Omental fat pad (tissue), 4 donors: ENCODE measurements at places on chromosomes 1 and 21.

- no peak for DNase-seq
Observed at GRCh38 chr1:161119092-161119903, 1.4 kb downstream of the NIT1 start.

DNA sequence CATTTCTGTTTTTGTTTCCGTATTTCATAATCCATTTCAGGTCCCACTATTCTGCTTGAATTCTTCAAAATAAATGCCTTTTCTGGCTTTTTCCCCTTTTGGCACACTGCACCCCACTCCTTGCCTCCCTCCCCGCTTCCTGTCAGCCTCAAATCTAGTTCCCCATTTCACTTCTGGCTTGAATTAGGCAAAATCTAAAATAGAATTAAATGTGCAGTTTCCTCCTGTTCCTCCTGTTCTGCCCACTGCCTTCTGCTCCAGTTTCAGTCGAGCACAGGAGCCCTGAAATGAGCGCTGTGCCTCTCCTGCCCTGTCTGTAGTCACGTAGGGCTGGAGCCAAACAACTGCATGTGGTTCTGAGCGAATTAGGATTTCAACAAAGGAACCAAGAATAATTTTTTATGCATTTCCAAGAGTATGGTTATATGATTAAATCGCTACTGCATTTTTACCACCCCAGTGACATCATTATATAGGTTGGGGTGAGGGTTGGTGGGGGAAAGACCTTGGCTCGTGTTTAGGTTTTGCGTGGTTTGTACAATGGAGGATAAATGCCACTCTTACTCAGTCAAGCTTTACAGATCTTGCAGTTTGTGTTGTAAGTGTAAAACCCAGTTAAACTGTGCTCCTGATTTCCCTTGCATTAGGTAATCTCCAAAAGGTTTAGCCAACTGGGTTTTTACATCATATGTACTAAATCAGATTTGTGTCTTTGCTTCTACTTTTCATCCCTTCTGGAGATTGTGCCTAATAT lies 114.9 kb downstream of the VPS13D start:
- no peak for DNase-seq

DNA sequence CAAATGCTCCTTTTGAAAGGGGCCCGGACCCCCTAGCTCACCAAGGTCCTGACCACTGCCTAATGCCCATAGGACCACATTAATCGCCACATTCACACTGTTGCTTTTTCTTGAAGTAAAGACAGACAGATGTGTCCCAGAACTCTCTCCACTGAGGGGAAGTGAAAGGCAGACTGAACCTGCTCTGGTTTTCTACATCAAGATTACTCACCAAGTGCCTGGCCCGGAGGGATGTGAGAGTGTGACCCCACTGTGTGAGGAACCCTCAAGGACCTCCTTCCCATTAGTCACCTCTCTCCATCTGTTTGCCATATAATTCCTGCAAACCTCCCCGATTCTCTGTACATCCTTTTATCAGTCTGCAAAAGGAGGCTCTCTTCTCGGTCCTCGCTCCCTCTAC lies 381.5 kb downstream of the OMA1 start:
- no peak for DNase-seq

- DNase-seq = no peak
Observed at GRCh38 chr1:239321877-239322276, 64.5 kb upstream of the CHRM3 start.

DNA sequence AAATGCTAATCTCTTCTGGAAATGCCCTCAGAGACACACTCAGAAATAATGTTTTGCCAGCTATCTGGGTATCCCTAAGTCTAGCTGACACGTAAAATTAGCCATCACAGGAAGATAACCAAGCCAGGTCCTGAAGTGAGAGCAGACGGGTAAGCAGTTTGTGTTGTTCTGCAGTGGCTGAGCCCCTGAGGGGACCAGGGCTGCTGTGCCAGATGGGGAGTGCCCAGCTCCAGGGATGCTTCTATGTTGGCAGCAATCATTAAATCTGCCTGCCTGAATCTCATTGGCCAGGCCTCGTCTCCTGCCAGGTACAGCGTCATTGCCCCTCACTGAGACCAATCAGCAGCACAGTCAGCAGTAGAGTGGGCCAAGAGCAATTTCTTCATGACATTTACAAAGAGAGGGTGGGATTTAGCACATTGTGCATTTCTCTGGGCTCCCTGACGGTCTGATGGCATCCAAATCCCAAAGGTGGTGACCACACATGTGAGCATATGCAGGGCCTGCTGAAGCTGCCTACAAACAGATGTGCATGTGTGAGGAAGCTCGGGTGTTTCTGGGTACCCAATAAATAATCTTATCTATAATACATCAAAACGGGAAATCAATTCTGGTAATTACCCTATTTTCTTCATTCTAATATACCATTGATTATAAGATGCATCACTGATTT lies 58.7 kb upstream of the LRRN2 start:
- no peak for DNase-seq

DNA sequence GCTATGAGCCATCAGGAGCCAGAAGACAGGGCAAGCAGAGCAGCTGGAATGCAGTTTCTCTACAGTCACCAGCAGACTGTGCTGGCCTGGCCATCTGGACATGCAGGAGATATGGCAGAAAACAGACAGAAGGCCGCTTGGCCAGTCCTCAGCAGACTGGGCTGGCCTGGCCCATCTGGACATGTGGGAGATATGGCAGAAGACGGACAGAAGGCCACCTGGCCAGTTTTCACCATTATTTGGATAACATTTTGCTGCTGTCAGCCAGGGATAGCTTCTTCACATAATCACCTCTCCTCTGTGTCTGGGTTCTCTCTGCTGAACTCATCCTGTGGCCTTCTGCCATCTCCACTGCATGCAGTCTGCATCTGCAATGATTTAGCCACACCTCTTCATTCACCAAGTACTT lies 25.0 kb upstream of the CACYBP start:
- DNase-seq = no peak

- no peak for DNase-seq
Observed at GRCh38 chr1:236038034-236038433, 26.9 kb downstream of the NID1 start.

GRCh38 chr1:230356190-230356589 lies 69.9 kb downstream of the PGBD5 start:
- no peak for DNase-seq

DNA sequence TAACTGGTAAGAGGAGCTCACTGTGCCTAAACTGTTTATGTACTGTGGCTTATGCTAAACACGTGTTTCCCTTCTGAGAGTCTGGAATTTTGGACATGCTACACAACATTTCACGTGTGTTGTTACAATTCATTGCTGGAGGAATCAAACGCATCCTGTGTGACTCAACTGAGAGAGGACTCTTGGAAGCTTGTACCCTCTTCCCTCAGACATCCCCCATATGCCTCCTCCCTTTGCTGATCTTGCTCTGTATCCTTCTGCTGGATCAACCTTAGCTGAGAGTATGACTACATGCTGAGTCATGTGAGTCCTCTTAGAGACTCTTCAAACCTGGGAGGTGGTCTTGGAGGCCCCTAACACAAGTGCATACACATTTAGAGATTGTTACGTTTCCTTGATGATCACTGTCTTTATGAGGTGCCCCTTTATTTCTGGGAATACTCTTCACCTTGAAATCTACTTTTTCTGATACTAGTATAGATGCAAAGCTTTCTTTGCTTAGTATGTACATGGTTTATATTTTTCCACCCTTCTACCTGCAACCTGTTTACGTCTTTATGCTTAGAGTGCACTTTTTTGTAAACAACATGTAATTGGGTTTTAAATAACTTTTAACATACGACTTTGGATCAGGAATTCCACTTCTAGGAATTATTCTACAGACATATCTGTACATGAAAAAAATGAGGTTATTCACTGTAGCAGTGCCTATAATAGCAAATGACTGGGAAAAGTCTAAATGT lies 8.7 kb downstream of the NPHP4 start:
- no peak for DNase-seq

- DNase-seq = no peak
Observed at GRCh38 chr21:44092211-44092610, 15.0 kb upstream of the PWP2 start.

DNA sequence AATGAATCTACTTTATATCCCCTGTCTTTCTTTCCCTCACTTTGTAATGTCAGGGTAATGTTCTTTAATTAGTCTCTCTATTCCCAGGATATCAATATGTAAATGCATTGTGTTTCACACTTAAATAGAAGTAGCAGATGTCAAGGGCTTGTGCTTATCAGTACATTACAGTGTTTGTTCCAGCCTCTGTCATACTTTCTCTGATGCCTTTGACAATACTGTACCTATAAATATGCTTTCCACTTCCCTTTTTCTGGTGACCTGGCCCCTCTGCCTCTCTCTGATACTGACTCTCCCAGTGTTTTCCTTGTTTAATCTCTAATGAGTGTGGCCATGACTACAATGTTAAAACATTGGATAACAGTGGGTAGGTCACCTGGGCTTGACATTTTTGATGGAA lies 862.0 kb upstream of the NEGR1 start:
- DNase-seq = no peak

DNA sequence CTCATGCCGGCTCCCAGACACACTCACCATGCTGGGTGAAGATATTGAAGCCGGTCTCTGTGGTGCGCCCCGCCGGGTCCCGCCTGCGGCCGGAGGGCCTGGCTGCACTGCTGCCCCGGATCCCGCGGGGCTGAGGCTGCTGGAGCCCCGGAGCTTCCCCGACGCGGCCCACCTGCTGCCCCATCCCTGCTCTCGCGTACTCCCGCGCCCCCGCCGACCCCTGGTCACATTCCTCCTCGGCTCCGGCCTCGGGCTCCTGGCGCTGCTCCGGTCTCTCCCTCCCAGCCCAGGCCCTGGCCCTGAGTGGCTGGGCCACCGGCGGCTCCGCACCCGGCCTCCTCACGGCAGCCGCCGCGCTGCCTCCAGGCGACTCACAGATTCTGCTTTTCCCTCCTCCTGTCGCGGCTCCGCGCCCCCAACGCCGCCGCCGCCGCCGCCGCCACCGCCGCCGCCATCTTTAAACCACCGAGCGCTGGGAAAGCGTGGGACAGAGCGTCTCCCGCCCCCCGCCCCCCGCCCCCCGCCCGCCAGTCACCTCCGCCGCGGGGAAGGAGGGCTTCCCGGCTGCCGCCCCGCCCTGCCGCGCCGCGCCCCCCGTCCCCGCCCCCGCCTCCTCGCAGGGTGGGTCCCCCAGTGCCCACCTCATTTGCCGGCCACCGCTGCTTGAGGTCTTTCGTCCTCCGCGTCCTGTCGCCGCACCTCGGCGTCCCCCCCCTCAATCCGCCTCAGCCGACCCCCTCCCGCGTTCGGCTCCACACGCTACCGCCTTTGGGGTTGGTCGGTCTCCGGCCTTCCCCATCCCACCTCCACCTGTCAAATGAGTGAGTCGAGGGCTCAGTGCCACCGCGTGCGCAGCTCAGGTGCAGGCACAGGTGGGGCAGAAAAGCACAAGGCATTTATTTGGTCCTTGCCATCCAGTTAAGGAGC lies at the start of gene ABL2:
TSS of gene ABL2 (minus strand) at position 464 of the 927 bp plus-strand sequence. CDS start at position 184, 280 bp downstream.
- no peak for DNase-seq

DNA sequence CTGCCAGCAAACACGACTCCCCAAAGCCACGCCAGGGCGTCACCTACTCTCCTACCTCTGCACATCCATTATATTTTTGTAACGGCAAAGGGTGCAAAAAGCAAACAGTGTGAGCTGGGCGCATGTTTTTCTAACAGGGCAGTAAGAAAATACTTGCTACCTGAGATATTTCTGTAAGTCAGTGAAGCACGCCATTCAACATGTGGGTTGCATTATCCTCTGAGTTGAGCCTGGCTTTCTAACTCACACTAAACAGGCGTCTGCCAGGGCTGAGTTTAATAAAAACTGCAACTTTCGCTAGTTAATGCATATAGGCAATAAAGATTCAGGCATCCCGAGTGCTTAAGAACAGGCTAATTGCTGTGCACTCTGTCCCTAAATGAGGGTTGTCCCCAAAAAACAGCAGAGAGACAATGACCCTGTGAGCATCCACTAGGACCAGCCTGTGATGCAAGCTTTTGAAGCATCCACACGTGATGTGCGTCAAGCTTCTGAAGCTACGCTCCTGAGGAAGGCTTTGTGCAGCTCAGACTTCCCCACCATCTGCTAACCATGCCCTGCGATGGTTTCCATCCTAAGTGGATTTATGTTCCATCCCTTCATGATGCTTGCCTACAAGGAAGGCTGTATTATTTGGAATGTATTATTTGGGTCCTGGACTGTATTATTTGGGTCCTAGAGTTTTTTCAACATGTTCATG lies 70.0 kb upstream of the SIM2 start:
- no peak for DNase-seq

DNA sequence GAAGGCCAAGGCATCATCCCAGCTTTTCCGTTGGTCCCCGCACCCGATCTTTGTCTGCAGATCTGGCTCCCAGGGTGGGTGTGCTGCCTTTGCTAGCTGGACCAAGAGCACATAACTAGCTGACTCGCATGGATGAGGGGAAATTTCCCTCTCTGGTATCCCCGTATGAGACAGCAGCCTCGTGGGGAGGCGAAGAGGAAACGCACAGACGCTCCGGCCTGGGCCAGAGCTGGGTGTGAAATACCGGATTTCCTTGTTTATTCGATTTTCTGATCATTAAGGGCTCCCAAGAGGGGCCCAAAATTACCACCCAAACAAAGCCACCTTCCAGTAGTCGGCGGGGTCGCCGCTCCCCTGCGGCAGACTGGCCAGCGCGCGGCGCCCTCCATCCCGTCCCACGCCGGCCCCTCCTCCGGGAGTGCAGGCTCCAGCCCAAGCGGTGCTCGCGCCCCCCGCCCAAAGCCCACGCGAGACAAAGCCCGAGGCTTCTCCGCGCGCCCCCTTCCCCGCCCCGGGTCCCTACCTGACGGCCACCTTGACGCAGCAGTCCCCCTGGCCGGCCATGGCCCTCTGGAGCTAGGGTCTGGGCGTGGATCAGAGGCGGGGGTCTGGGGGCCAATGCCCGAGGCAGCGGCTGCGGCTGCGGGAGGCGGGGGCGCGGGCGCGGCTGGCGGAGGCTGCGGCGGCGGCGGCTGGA lies 546 bp downstream of the KIF21B start:
- DNase-seq = no peak

DNA sequence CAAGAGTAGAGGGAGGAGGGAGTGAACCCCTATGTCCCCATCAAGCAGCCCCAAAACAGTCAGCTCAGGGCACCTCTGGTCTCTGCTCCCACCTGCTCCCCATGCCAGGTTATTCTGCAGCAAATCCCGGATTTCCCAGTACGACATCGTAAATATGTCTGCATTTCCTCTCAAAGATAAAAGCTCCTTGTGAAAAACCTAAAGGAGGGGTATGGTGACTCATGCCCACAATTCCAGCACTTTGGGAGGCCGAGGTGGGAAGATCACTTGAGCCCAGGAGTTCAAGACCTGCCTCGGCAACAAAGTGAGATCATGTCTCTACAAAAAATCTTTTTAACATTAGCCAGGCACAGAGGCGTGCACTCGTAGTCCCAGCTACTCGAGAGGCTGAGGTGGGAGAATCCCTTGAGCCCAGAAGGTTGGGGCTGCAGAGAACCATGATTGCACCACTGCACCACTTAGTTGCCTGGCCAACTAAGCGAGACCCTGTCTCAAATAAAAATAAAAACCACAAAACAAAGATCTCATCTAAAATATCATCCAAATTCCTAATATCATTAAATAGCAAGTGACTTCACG lies 7.1 kb downstream of the ACOT7 start:
- no peak for DNase-seq
